ENCODE measurements at places on chromosomes 12 and 14.
A peak's percentile ranks its signal among the peaks of the same experiment; 100 is the strongest.

DNA sequence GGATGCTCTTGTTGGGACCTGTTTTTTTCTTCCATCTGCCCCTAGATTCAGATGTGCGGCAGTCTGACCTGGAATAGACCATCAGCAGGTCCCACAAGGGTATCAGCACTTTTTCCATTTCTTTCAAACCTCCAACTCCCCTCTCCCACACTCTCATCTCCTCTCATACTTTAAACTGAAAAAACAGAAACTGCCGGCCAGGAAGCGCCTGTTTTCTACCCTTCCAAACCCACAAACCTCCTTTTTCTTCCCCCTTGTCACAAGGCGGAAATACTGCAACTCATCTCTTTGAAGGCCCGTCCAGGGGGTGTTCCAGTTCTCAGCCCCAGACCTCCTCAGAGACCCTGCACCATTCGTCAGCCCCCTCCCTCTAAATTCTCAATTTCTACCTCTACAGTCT, 62.5 kb upstream of the FKBP4 start:
- DNase-seq = peak; percentile 56

GRCh38 chr14:103232831-103233319, 101.2 kb upstream of the EIF5 start:
- DNase-seq = no peak

- no peak for DNase-seq
Measured at GRCh38 chr14:92004062-92004461, 35.8 kb downstream of the TRIP11 start.

- DNase-seq = peak; percentile 49
Measured at GRCh38 chr12:42704810-42705401, 115.4 kb upstream of the PRICKLE1 start.

DNA sequence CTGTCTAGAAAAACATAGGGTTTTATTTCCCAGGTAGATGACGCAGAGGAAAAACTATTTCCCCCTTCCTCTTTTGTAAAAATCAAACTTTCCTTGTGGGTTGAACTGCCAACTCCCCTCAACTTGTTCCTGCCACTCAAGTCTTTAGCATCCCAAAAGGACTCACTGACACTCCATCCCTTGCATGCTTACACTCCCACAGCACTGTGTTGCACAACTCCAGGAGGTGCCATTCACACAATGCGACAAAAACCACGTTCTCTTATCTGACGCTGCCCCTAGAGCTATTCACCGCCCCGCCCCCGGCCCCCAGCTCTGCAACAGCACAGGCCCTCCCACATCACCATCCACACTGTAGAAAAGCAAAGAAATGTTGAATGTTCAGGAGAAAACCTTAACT, 16.9 kb upstream of the STON2 start:
- no peak for DNase-seq

DNA sequence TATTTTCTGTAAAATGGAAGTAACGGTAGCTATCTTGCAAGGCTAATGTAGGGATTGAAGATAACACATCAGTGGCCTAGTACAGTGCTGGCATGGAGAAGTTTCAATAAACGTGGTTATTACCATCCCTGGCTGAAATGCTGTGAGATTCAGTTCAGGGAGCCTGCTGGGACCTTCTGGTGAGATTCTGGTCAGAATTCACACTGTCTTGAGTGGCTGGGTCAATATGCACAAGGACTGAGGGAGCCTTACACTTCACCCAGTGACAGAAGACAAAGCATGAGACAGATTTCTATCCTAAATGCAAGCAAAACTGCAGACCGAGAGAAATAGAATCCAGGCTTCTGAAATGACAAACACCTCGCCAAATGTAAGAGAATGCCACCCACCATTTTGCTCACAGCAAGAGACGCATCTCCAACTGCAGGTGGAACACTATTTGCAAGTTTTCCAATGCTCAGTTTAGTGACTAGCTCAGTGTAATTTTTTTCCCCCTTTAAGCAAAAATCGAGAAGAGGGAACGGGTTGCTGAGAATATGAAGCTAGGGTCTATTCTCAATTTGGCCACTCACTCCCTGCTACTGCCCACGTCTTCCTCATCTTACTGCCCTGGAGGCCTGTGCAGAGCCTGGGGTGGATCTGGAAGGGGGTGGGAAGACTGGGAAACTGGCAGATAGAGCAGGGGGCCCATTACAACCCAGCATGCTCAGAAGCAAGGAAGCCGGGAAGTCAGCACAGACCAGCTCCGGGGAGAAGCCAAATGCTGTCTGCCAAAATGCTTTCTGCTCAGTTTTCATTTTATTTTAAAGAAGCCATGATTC, 201.3 kb downstream of the TTC7B start:
- DNase-seq = no peak

GRCh38 chr12:54019924-54020590, 8.2 kb upstream of the HOXC6 start:
- no peak for DNase-seq

DNA sequence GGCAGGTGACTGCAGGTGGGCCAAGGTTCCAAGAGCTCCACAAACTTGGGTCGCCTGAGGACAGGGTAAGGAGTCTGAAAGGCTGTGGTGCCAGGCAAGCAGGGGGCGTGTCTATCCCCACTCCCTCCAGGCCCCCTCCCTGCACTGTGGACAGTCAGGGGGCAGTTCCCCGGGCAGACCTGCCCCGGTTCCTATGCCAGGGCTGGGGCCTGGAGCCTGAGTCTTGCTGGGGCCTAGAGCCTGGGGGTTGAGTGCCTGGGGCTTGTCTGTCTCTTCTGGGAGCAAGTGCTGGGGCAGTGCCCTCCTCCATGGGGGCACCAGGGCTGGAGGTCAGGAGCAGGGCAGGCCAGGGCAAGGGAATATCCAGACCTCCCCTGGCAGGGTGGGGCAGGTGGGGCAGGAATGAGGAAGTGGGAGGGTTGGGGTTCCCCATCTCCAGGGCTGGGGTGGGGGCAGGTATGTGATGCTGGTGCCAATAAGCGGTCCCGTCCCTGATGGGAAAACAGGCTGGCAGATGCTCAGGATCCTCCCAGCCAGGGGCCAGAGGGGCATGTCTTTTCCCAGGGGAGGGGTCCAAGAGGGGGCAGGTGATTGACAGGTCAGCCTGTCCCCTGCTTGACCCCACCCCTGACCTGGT, 11.9 kb upstream of the TNFAIP2 start:
- no peak for DNase-seq

- no peak for DNase-seq
Measured at GRCh38 chr12:20395791-20396550, 27.6 kb downstream of the PDE3A start.

- no peak for DNase-seq
Measured at GRCh38 chr12:124295431-124296058, 652 bp downstream of the RFLNA start.

DNA sequence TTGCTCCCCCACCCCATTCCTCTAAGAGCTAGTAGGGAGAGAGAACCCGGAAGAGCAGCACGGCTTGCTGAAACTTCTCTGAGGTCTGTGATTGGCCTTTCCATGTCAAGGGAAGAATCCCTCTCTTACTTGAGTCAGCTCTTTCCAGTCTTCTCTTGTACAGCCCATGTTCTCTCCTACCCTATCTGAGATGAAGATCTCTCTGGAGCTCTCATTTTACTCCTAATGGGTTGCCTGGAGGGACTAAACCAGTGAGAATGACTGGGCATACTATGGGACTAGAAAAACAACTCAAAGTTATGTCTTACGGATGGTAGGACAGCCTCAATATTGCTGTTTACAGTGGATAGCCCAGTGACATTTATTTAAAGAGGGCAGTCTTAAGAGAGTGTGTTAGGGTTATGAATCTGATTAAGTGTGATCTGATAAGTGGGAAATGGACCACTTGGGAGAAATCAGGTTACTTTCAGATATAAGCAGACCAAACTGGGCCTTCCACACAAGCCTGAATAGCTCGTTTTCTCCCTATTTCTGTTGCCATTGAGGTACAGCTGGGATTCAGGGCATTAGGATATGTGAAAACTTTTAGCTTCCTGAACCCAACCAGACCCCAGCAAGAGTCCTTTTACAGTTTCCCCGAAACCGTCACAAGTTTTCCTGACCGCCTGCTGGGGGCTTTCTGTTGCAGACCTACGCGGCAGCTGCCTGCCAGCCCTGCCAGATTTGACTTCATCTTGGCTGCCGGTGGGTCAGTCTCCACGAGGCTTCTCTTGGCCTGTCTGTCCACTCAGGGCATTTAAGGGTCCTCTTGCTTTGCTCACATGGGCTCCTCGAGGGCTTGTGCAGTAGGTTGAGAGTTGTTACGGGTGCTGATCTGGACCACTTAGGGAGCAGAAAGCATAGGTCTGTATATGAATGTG, 16.9 kb downstream of the ETV6 start:
- DNase-seq = no peak

DNA sequence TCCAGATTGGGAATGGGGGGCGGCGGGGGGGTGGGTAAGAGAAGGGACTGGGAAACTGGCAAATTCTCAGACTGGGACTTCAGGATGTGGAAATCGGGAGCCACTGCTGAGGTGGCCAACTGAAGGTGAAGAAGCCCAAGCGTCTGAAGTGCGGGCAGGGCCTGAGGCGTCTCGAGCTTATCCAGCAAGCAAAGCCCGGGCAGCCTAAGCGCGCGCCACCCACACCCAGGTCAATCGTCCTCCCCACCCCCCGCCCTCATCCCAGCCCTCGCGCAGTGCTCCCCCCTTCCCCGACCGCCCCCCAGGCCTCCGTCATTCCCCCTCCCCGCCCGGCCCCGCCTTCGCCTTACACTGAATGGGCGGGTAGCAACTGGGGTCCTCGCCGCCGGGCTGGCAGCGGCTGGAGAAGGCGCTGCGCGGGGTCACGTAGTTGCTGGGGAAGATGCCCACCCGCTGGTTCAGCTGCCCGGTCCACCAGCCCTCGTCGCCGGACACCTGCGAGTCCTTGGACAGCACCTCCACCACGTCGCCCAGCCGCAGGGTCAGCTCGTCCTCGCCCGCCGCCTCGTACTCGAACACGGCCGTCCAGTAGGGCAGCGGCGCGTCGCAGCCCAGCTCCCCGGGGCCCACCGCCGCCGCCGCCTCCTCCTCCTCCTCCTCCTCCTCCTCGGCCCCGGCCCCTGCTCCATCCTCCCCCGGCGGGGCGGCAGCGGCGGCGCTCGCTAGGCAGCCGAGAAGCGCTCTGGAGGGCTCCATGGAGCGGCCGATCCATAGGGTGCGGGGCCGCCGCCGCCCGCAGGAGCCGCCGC, 693 bp downstream of the MAP3K9 start:
- DNase-seq = no peak

- DNase-seq = no peak
Measured at GRCh38 chr14:88324930-88325329, 1.9 kb upstream of the KCNK10 start.

DNA sequence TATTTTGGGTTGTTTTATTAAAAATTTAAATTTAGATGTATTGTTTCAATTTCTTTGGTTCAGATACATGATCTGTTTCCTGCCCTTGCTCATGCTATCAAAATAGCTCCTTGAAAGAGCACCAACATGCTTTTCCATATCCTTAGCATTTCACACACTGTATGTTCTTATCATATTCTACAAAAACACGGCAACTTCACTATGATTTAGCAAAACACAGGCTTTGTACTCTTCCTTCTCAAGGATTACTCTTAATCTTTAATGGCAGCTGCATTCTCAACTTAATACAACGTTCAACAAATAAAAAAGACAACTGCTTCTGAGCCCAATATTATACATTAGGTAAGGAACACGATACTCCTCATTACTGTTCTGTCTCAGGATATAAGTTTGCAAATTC, 2.9 kb upstream of the GLRX5 start:
- DNase-seq = no peak

DNA sequence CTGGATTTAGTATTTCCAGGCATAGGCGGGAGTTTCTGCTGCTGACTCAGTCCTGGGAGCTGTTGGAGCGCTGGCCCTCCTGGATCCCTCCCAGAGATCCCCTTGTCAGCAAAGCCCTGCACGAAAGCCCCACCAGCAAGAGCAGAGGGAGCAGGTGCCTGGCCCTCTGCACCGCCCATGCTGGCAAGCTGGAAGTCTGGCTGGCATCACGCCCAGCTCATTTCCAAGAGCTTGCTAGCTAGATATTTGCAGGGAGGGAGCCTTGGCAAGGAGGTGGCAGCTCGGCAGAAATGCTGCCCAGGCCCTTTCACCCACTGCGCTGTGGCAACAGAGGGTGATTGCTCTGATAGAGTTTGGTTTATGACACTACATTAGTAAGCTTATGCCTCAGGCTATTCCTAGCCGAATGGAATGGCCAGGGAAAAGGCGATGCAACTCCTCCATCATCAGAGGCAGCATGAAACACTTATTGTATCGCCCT, 193.9 kb downstream of the EMP1 start:
- DNase-seq = no peak

- no peak for DNase-seq
Measured at GRCh38 chr12:50514526-50515276, 9.9 kb downstream of the DIP2B start.

DNA sequence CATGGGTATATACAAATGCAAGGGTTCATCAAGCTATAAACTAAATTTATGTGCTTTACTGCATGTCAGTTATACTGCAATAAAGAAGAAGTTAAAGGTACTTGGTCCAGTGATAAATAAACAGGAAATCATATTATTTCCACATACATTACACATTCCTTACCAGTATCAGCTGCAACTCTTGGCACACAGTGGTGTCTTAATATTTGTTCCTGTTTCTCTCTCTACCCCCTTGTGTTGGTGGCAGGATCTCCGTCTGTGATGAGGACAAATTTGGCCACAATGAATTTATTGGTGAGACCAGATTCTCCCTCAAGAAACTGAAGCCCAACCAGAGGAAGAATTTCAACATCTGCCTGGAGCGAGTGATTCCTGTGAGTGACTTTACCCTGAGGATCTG, 19.2 kb upstream of the OAS1 start:
- DNase-seq = peak; percentile 33

DNA sequence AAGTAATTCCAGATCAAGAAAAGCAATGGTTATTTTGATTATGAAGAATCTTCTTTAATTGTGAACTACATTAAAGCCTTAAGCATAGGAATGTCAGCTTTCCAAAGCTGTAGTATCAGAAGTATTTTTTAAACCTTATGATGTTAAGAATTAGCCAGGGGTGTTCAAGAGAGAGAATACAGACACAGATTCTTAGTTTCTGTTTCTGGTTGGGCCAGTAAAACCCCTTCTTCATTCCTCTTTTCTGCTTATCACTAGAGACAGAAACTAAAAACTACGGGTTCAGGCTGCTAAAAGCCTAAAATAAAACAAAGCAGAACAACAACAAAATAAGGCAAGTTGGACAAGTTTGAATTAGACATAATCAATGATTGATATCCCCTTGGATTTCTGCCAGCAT, 38.2 kb downstream of the IFT43 start:
- no peak for DNase-seq

- DNase-seq = no peak
Measured at GRCh38 chr14:65346895-65347294, 65.6 kb upstream of the FUT8 start.

- no peak for DNase-seq
Measured at GRCh38 chr14:41607966-41608663, 1.4 kb downstream of the LRFN5 start.

- no peak for DNase-seq
Measured at GRCh38 chr12:25495331-25496097, 57.6 kb downstream of the LMNTD1 start.

Data from AML-193 (cell line).